Hematopoietic multipotent progenitor cell treated with erythropoietin and hydrocortisone succinate and interleukin-3 and kit ligand, for 4 days (in vitro differentiated cells): ENCODE measurements at places on chromosomes 11 and 22.

- no peak for DNase-seq
These were observed 225.9 kb upstream of the SESN3 start for GRCh38 chr11:95456714-95457491.

DNA sequence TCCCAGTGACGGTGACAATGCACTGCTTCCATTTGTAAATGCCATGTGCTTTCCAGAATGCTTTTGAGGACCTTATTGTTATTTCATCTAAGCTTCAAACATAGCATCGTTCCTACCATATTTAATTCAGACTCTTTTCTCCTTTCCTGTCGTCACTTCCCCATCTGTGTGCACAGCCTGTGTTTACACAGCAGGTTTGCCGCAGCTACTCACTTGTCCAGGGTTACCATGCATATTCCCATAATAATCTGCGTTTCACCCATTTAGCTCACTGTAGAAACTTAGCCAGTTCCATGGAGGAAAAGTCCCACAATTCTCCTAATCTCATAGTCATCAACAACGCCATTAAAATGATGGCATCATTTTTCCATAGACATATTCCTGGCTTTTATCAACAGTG is 48.0 kb downstream of the FLI1 start:
- no peak for DNase-seq

DNA sequence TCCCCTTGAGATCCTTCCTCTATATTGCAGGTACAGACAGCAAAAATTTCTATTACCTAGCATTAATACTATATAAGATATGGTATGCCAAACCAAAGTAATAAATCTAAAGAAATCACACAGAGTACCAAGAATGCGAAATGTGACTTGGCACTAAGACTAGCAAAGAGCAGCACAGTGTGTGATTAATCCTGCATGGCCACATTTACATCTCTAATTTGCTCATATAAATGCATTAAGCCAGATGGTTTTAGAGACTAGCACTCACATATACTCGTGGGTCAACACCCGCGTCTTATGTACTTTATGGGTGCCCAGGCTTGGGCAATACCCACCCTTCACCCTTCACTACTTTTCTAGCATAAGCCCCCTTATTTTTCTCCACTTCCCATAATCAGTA is 213.2 kb downstream of the TTC28 start:
- no peak for DNase-seq

- DNase-seq, result no peak
These were observed 1.0 kb upstream of the MUC5AC start for GRCh38 chr11:1156506-1157340.

- DNase-seq, result no peak
These were observed 482.0 kb downstream of the KCNA4 start for GRCh38 chr11:29534836-29535235.
